Neural crest cell (in vitro differentiated cells): ENCODE measurements at places on chromosomes 13 and 19. TPM values are rescaled to one million over a fixed set of nuclear protein-coding genes. Genes with fewer than 3 reads are reported as not detected.

MCOLN1 gene
- 24.4 and 26.7 TPM in 2 replicates for total RNA-seq

SLC25A41 gene
- total RNA-seq, result 1.2 and 1.6 TPM in 2 replicates

MAP2K2 gene
- 171 and 178 TPM in 2 replicates for total RNA-seq

OVOL3 gene
- total RNA-seq, result not detected in 2 replicates

ZNF285 gene
- total RNA-seq, result 9.2 and 10.8 TPM in 2 replicates

USHBP1 gene
- total RNA-seq, result 0.23 and 0.57 TPM in 2 replicates

LYPD5 gene
- total RNA-seq, result 0.25 TPM in 1 of 2 replicates, not detected in the other

ZNF550 gene
- total RNA-seq, result 10.4 and 13.1 TPM in 2 replicates

SLITRK1 gene
- total RNA-seq, result 1.6 TPM in 2 replicates

IGFL2 gene
- not detected in 2 replicates for total RNA-seq

HS6ST3 gene
- total RNA-seq, result 0.26 and 0.30 TPM in 2 replicates

ZNF835 gene
- total RNA-seq, result 0.11 TPM in 1 of 2 replicates, not detected in the other

INSR gene
- total RNA-seq, result 14.1 and 16.0 TPM in 2 replicates

LHFPL6 gene
- 35.2 and 37.7 TPM in 2 replicates for total RNA-seq

HIPK4 gene
- 0.11 and 0.30 TPM in 2 replicates for total RNA-seq

SMIM7 gene
- 78.7 and 79.1 TPM in 2 replicates for total RNA-seq

- no peak for DNase-seq
- H3K4me1 ChIP-seq, result peaks cover 21% of the 10 kb centered on the region
- no peak overlapping the region for H3K27ac ChIP-seq
- H3K27me3 ChIP-seq, result no peaks in the 10 kb centered on the region
- H3K36me3 ChIP-seq, result no peaks in the 10 kb centered on the region
- H3K4me3 ChIP-seq, result no peak overlapping the region
Observed at GRCh38 chr13:43766725-43767124, 20.0 kb downstream of the ENOX1 start.

DNA sequence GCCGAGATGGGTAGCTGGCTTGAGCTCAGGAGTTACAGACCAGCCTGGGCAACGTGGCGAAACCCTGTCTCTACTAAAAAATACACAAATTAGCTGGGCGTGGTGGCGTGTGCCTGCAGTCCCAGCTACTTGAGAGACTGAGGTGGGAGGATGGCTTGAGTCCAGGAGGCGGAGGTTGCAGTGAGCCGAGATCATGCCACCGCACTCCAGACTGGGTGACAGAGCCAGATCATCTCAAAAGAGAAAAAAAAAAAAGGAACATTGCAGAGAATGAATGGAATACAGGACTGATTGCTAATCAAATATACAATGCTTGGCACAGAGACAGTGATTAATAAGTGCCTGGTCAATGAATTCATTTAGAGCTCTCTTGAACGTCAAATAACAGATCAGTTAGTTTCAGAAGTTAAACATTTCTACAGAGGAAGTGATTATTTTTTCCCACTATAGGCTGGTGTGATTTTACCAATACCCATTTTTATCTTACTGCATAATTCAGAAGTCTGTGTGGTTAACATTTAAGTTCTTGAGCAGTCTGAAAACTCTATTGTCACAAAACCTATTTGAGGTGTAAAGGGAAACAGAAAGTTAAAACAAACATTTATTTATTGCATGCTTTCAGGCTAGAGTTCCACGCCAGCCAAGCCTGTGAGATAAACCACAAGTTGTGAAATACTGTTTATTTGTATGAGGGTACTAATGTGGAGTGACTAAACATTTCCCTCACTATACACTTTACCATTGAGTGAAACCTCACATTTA, 7.7 kb upstream of the TBC1D4 start:
- DNase-seq, result no peak
- H3K4me1 ChIP-seq, result peaks cover 14% of the 10 kb centered on the region
- no peak overlapping the region for H3K4me3 ChIP-seq

GRCh38 chr19:52155596-52156359, 15.6 kb downstream of the ZNF836 start:
- no peak overlapping the region for H3K27ac ChIP-seq
- H3K4me1 ChIP-seq, result no peaks in the 10 kb centered on the region
- H3K4me3 ChIP-seq, result no peak overlapping the region
- no peak for DNase-seq

DNA sequence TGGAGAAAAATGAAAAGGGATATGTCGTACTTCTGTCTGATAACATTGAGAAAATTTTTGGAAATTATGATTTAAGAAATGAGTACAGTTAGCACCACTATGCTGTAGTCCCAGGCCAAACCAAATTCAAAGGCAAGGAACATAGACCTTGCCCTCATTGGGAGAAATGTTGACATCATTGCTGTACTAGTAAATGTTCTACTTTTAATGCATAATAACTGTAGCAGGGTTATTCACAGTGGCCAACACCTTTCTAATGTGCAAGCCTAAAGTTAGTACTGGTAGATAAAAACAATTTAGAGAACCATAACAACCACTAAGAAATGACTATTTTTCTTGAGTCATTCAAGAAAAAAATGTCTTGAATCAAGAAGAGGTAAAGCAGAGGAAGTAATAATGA, 792.6 kb upstream of the GPC6 start:
- no peak overlapping the region for H3K27ac ChIP-seq
- no peaks in the 10 kb centered on the region for H3K27me3 ChIP-seq
- H3K4me3 ChIP-seq, result no peak overlapping the region

DNA sequence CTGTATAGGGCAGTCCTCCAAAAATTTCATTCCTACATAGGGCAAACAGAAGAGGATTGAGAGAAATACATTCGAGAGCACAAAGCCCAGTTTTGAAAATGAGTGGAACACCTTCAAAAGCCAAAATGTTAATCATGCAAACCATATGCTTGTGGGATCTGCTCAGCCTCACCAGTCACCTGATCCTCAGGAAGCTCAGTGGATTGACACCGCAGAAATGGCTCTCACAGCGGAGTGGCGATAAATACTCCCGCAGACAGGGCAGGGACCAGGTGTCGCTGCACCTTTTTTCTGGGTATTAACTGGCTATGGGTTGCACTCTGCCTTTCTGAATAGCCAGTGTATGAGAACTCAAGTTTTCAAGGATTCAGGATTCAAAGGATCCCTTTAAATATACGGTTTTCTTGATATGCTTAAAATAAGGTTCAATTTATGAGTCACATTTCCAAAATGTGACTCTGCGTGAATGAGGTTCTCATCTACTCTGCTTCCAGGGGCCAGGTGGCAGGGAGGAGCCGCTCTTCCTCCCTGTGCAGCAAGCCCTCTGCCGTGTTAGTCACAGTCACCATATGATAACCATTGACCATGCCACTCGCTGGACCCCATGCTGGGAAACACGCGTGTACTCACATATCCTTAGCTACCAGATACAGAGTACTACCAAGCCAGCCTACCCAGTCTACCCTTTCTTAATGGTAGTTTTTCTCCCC, 18.3 kb upstream of the DHRS12 start:
- H3K36me3 ChIP-seq, result no peaks in the 10 kb centered on the region
- H3K27me3 ChIP-seq, result peaks cover 7% of the 10 kb centered on the region
- no peak for DNase-seq
- H3K4me3 ChIP-seq, result no peak overlapping the region
- H3K4me1 ChIP-seq, result no peaks in the 10 kb centered on the region

- H3K27me3 ChIP-seq, result peaks cover 25% of the 10 kb centered on the region
- H3K4me3 ChIP-seq, result no peak overlapping the region
- DNase-seq, result no peak
- no peaks in the 10 kb centered on the region for H3K4me1 ChIP-seq
- no peak overlapping the region for H3K27ac ChIP-seq
Observed at GRCh38 chr19:6687114-6687513, 17.2 kb upstream of the TNFSF14 start.

- H3K27ac ChIP-seq, result no peak overlapping the region
- peaks cover 17% of the 10 kb centered on the region for H3K4me1 ChIP-seq
- no peak overlapping the region for H3K4me3 ChIP-seq
- H3K27me3 ChIP-seq, result peaks cover 22% of the 10 kb centered on the region
- no peak for DNase-seq
Observed at GRCh38 chr19:47819858-47820257, 1.9 kb upstream of the CRX start.

DNA sequence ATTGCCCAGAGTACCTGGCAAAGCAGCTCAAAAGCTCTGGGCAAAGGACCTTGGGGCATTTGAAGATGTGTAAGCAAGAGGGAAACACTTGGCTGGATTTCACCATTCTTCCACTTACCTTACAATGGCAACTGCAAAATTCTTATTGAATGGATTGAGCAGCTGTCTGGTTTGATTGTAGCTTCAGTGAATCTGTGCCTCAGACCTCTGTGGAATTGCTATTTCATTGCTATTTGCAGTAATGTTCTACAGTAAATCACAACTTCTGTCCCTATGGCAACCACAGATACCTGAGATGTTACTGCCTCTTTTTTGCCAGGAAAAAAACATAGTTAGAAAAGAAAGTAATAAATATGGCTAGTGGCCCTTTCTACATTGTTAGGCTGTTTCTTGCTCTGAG, 519.5 kb downstream of the SUCLA2 start:
- peaks cover 16% of the 10 kb centered on the region for H3K4me1 ChIP-seq
- H3K27me3 ChIP-seq, result no peaks in the 10 kb centered on the region
- no peak overlapping the region for H3K27ac ChIP-seq
- DNase-seq, result no peak
- no peak overlapping the region for H3K4me3 ChIP-seq

DNA sequence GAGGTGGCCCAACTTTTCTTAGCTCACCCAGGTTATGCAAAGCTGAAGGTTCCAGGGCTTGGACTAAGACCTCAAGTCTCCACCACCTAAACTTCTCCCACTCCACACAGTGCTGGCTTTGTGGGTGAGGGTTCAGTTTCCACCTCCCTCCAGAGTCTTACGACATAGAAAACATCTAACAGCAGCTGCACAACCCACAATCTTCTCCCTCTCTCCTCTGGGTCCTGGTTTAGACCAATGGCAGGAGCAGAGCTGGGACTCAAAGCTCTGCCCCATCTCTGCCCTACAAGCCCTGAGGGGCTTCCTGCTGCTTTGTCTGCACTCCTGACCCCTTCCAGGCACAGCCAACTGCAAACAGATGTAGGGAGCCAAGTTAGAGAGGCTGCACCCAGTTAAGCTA, 16.0 kb downstream of the IRGC start:
- no peaks in the 10 kb centered on the region for H3K27me3 ChIP-seq
- H3K27ac ChIP-seq, result peak overlapping the region; percentile 32
- no peak for DNase-seq
- peak overlapping the region; percentile 33 for H3K4me3 ChIP-seq
- H3K36me3 ChIP-seq, result peaks cover 40% of the 10 kb centered on the region

DNA sequence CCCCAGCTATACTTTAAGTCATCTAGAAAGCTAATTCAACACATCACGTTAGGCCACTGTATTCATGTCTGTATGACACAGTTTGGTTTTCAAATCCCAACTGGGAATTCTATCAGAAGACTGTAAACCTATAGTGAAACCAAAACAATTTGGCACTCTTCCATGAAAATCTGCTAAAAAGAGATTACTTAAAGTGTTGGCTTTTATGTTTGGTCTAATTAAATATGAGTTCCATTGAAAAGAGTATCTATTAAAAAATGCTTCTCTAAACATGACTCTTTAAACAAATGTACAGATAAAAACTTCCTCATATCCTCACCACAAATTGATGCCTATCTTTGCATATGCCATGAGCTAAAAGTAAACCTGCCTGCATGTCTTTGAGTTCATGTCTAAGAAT, 25.4 kb downstream of the PCDH9 start:
- no peaks in the 10 kb centered on the region for H3K36me3 ChIP-seq
- no peak for DNase-seq
- H3K27ac ChIP-seq, result no peak overlapping the region
- H3K4me1 ChIP-seq, result no peaks in the 10 kb centered on the region

- DNase-seq, result peak; percentile 87
- H3K4me1 ChIP-seq, result peaks cover 28% of the 10 kb centered on the region
- peaks cover 24% of the 10 kb centered on the region for H3K36me3 ChIP-seq
- peak overlapping the region; percentile 93 for H3K27ac ChIP-seq
- H3K4me3 ChIP-seq, result peak overlapping the region; percentile 97
- H3K27me3 ChIP-seq, result no peaks in the 10 kb centered on the region
Observed at GRCh38 chr19:12092065-12092867, 27.7 kb downstream of the ZNF844 start.

GRCh38 chr13:81116461-81117282, 775.7 kb upstream of the SPRY2 start:
- no peaks in the 10 kb centered on the region for H3K27me3 ChIP-seq
- no peaks in the 10 kb centered on the region for H3K36me3 ChIP-seq
- no peak for DNase-seq
- H3K27ac ChIP-seq, result no peak overlapping the region

DNA sequence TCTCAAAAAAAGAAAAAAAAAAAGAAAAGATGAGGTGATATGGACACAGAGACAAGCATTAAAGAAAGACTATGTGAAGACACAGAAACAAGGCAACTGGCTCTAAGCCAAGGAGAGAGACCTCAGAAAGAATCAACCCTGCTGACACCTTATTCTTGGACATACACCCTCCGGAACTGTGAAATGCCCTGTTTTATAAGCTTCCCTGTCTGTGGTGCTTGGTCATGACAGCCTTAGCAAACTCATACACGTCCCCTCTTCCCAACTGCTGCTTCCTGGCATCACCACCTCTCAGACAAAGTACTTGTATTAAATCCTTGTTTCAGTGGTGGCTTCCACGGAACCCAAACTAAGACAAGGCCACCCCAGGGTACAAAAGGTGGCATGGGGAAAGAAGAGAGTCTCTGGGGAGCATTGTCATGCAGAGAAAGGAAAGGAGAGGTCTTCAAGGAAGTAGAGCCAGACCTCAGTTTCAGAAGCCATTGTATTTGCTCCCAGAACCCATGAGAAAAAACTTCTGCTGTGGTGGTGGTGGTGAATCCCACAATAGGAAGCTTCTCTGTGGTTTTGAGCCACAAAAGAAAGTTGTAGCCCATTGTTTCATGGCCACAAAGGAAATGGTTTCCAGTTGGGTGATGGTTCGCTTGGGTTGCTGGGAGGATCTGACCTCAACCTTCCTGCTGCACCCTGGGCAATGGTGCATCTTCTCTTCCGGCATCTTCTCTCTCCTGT, 16.3 kb upstream of the TSPAN16 start:
- H3K4me3 ChIP-seq, result no peak overlapping the region
- no peaks in the 10 kb centered on the region for H3K36me3 ChIP-seq
- H3K27ac ChIP-seq, result no peak overlapping the region
- no peak for DNase-seq
- peaks cover 10% of the 10 kb centered on the region for H3K4me1 ChIP-seq
- H3K27me3 ChIP-seq, result no peaks in the 10 kb centered on the region

DNA sequence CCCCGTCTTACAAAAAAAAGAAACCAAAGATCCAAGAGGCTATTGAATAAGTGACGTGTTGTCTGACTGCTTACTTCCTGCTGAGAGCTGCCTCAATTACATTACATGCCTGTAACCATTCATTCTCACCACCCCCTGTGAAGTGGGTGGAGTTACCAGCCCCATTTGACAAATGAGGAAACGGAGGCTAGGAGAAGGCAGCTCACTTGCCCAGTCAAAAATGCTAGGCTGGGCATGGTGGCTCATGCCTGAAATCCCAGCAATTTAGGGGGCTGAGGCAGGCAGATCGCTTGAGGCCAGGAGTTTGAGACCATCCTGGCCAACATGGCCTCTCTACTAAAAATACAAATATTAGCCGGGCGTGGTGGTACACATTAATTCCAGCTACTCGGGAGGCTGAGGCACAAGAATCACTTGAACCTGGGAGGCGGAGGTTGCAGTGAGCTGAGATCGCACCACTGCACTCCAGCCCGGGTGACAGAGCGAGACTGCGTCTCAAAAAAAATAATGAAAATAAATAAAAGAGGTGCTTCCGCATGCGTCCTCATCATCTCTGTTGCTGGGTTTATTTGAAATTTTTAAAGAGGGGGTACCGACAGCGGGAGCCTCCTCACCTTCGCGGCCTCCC, 499 bp downstream of the LSM7 start:
- H3K27me3 ChIP-seq, result peaks cover 2% of the 10 kb centered on the region
- DNase-seq, result no peak
- H3K4me3 ChIP-seq, result peak overlapping the region; percentile 95

GRCh38 chr19:982567-983170, 1.5 kb upstream of the WDR18 start:
- peaks cover 23% of the 10 kb centered on the region for H3K4me1 ChIP-seq
- peak; percentile 82 for DNase-seq
- no peaks in the 10 kb centered on the region for H3K36me3 ChIP-seq
